ENCODE measurements at places on chromosomes 11 and 22.

DNA sequence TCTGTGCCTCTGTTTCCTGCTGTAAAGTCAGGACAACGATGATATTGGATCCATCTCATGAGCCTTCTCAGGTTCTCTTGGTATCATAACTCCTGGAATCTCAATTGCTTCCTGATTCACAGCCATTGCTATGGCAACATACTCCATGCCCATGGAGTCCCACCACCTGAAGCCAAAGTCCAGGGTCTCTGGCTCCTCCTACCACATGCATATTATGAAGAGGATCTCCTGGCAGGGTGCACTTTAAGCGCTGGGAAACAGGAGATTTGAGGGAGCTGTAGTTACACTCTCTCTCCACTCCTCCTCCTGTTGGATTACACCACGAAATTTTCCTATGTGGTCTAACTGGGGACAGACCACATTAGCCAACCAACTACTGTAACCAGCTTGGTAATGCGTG is 130.9 kb upstream of the SEZ6L start:
- DNase-seq = no peak

- DNase-seq = no peak
These were observed 60.3 kb upstream of the IGLL5 start for GRCh38 chr22:22827187-22827939.

- no peak for DNase-seq
These were observed 91.6 kb downstream of the LDLRAD3 start for GRCh38 chr11:36035454-36035853.

DNA sequence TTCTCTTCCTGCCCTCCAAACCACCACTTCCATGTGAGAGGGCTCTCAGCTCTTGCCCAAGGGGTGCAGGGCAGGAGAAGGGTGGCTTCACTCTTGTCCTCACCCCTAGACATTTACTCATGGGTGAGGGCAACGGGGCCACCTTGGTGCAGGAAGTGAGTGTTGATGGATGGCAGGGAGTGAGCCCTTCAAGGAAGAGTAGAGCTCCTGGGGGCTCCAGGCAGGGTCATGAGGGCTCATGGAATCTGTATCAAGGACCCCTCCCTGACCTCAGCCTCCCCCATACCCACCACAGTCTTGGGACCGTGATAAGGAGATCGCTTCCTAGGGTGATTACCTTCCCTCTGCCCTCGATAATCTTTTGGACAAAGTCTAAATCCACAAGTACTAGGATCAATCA is 37.8 kb downstream of the TSPAN18 start:
- DNase-seq = no peak

DNA sequence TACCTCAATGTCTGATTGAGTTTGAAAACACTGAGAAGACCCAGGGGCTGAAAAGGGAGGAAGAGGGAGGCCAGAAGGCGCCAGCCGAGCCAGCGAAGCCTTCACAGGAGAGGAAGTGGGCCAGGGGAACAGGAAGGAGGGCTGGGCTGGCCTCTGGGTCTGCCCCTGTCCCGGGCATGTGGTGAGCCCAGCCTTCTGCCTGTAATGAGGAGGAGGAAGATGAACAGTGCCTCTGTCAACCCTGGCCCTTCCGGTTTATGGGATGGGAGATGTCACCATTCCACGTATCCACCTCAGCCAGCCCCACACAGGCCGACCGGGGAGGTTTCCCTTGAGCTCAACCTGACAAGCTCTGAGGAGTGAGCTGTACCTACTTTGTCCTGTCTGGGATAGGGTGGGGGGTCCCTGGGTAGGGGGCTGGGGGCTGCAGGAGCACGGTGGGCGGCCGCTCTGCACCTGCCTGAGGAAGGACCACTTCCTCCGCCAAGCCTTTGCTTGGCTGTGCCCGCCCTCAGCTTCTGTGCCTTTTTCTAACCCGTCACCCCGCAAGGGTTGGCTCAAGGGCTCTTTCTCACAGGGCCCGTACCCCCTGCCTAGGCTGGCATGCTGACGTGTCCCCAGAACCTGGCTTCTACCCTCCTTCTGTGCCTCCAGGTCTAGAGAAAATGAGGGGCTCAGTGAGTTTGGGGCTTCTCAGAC is 2.0 kb downstream of the PARVG start:
- no peak for DNase-seq

GRCh38 chr11:112655371-112655770 is 305.8 kb upstream of the NCAM1 start:
- peak; percentile 88 for DNase-seq

GRCh38 chr22:30191040-30191701 is 55.4 kb downstream of the LIF start:
- peak; percentile 80 for DNase-seq

GRCh38 chr22:41825376-41825775 is 7.5 kb upstream of the SREBF2 start:
- no peak for DNase-seq

- DNase-seq = no peak
These were observed 1517.4 kb downstream of the BRD1 start for GRCh38 chr22:48310289-48310688.

- no peak for DNase-seq
These were observed 36.1 kb downstream of the CEP295 start for GRCh38 chr11:93697611-93698010.

DNA sequence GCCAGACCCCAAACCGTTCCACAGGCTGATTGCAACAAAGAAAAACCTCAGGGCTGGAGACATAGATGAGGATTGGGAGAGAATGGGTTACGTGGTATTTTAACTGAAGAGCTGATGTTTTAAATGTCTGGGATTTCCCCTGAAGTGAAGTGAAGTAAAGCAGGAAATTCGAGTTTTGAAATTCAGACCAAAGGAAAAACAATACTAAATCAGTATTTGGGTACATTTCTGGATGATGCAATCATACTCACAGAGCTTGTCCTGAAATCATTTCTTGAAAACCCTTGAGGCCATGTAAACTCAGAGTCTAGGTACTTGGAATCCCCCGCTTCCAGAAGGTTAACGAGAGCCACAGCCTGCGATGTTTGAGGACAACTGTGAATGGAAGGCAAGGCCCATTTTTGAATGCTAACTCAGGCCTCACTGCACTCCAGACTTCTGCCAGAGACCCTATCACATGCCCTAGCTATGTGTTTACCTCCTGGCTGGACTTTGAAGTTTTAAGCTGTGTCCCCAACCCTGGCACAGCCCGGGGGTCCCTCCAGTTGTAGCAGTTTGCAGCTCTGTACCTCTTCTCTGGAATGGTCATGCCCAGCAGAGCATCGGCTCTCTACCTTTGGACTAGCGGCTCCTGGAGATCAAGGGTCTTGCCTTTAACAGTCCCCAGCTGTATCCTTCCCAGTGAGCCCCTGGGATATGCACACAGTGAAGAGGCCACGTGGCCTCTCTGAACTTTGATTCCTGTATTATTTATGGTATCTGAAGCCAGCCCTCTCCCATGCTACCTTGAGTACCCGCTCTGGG is 5.4 kb upstream of the FTH1 start:
- DNase-seq = peak; percentile 96

- no peak for DNase-seq
These were observed 65.7 kb upstream of the PHOX2A start for GRCh38 chr11:72309641-72310040.

- DNase-seq = no peak
These were observed 251.7 kb upstream of the B3GAT1 start for GRCh38 chr11:134663506-134664313.

DNA sequence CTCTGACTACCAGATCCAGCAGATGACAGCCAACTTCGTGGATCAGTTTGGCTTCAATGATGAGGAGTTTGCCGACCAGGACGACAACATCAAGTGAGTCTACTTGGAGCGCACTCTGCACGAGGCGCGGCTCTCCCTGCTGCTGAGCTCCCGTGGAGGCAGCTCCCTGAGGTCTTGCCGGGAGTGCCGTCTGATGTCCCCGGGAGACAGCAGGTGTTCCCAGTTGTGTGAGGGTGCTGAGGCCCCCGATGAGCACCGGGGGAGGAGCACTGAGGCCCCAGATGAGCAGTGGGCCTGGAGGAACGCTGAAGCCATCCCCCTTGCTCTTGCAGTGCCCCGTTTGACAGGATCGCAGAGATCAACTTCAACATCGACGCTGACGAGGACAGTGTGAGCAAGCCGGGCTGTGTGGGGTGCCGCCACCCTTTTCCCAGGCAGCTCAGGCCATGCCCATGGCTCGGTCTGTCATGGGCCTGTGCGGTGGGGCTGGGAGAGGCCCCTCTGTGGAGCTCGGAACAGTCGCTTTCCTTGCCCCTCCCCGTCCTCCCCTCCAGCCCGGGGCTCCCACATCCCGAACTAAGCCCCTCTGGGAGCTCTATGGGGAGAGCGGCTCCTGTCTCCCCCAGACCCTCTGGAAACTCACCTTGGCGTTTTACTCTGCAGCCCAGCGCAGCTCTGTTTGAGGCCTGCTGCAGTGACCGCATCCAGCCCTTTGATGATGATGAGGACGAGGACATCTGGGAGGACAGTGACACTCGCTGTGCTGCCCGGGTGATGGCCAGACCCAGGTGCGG is 37.1 kb downstream of the SBF1 start:
- no peak for DNase-seq
